ENCODE measurements at places on chromosomes 5 and 9.

- DNase-seq: no peak
Observed at GRCh38 chr9:79014929-79015699, 556.7 kb upstream of the TLE4 start.

- DNase-seq: no peak
Observed at GRCh38 chr5:140398379-140398811, 3.2 kb upstream of the ANKHD1 start.

GRCh38 chr5:10527281-10527950 lies 36.5 kb upstream of the ANKRD33B start:
- DNase-seq: no peak

DNA sequence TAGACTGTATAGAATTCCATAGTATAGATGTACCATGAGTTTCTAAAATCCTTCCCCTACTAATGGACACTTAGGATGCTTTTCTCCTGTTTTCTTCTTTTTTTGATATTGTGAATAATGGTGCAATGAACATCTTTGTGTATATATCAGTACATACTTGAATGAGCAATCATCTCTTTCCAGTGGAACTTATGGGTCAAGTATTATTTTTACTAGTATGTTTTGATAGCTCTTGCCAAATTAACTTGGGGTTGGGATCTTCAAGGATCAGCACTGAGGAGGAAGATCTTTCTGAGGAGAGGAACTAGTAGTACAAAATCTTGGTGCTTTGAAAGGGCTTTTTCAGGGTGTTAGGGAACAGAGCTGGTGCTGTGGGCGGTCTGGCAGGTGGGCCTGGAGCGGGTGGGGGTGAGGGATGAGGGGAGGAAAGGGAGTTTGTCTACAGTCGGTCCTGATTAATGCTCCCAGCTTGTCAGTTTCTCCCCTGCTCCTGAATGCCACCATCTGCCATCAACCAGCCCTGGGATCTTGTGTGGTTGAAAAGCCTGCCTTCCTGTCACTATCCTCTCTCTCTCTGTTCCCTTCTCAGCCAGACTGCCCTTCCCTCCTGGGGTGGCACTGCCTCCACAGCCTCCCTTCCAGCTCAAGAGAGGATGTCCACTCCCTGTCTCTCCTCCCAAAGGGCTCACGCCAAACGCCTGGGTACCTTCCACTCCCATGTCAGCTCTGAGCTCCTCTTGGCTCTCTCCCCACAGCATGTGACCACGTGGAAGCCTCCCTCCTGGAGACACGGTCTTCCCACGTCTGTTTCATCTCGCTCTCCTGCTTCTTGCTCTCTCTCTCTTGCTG lies 185.9 kb downstream of the DAB2IP start:
- peak; percentile 57 for DNase-seq

- no peak for DNase-seq
Observed at GRCh38 chr9:91211919-91212318, 149.8 kb downstream of the AUH start.

DNA sequence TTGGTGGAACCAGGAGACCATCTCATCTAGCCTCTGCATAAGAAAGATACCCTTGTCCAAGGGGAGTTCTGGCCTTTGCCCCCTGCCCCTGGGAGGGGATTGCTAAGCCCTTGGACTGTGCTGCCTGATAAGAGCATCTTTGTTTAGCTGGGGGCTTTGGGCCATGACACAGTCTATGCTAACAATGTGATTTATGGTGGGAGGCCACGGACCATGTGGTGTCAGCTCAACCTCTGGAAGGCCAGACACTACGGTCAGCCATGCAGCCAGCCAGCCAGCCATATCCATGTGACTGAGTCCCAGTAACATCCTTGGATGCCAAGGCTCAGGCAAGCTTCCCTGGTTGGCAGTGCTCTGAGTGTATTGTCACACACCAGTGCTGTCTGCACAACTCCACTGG lies 244.4 kb downstream of the FSTL4 start:
- DNase-seq: no peak

GRCh38 chr5:21919414-21920022 lies 933.6 kb downstream of the CDH12 start:
- DNase-seq: peak; percentile 46

DNA sequence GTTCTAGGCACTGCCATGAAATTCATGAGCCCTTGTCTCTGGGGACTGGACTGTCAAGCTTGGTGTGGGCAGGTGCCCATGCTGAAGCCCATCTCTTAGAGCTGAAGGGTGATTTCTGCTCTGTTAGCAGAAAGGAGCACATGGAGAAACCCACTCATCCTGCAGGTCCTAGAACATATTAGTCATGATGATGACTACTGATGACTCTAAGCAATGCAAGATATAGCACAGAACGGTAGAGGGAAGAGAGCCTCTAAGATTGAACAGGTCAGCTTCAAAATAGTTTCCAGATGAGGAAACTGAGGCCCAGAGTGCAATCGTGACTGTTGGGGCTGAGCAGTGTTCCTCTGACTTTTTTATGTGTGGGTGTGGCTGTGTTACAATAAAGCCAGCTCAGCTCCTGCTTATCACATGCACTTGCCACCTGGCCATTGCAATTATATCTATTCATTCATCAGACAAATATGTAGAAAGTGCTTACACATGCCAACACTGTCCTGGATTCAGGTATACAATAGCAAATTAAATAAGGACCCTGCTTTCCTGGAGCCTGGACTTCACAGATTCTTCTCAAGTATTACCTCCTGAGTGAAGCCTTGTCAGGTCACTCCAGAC lies 140.2 kb upstream of the BRINP1 start:
- DNase-seq: no peak

DNA sequence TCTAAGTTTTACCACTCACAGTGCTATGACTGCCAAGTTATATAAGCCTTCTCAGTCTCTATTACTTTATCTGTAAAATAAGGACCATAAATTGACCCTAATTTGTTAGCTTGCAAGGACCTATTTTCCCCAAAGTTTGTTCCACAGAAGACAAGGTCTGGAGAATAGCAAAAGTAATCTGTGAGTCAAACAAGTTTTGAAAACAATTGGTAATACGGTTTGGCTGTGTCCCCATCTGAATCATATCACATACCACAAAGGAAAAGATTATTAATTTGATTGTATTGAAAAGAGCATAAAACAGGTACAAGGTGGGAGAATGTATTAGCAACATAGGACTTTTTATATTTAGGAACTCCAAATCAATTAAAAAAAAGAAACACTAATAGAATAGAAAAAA lies 124.0 kb upstream of the TARS1 start:
- DNase-seq: no peak

Data from NCI-H524 treated with DMSO at 0.1 percent for 48 hours (cell line).